ENCODE measurements at places on chromosomes 12 and 14.

GRCh38 chr12:42725809-42726208 lies 136.3 kb upstream of the PRICKLE1 start:
- DNase-seq, result no peak

DNA sequence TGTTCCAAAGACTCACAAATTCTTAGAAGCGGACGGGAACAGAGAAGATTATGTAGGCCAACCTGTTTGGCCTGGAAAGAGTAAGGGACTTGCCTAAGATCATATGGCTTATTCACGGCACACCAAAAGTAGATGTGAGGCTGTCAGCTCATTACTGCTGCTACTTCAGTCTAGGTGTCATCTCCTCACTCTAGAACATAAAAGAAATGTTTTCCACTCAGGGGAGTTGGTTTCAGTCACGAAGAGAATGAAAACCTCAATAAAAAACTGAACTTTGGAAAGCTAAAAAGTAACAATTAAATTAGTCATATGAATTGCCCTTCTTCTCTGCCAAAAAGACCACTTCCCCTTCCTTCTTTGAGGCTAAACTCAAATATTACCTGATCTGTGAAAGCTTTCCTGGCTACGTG lies 658 bp upstream of the CEP128 start:
- no peak for DNase-seq

GRCh38 chr12:38160318-38161122 lies 156.1 kb upstream of the ALG10B start:
- DNase-seq, result no peak

DNA sequence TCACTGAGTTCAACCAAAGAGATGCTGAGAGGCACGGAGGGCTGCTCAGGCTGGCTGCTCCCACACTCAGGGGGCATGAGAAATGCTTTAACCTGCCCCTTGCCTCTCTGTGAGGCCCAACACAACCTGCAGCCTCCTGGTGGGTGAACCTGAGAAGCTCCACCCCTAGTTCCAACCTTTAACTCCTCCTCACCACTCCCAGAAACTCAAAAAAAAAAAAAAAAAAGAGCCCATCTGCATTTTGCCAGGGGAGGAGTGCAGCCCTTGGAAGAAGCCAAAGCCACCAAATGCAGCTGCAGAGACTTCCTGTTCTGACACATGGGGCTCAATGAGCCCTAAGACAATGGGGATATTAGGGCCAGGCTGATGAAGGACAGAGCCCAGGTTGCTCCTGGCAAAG lies 8.9 kb downstream of the KRT4 start:
- DNase-seq, result no peak

GRCh38 chr12:2064071-2064507 lies 11.3 kb downstream of the CACNA1C start:
- DNase-seq, result no peak

DNA sequence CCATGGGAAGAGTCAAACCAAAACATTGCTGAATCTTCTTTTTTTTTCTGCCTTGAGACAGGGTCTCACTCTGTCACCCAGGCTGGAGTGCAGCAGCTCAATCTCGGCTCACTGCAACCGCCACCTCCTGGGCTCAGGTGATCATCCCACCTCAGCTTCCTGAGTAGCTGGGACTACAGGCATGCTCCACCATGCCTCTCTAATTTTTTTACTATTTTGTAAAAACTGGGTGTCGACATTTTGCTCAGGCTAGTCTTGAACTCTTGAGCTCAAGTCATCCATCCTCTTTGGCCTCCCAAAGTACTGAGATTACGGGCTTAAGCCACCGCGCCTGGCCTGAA lies 1.5 kb upstream of the KRT75 start:
- DNase-seq, result no peak

- no peak for DNase-seq
Measured at GRCh38 chr12:119179335-119180021, 747 bp downstream of the HSPB8 start.

- no peak for DNase-seq
Measured at GRCh38 chr14:89746654-89747053, 207.9 kb downstream of the EFCAB11 start.

DNA sequence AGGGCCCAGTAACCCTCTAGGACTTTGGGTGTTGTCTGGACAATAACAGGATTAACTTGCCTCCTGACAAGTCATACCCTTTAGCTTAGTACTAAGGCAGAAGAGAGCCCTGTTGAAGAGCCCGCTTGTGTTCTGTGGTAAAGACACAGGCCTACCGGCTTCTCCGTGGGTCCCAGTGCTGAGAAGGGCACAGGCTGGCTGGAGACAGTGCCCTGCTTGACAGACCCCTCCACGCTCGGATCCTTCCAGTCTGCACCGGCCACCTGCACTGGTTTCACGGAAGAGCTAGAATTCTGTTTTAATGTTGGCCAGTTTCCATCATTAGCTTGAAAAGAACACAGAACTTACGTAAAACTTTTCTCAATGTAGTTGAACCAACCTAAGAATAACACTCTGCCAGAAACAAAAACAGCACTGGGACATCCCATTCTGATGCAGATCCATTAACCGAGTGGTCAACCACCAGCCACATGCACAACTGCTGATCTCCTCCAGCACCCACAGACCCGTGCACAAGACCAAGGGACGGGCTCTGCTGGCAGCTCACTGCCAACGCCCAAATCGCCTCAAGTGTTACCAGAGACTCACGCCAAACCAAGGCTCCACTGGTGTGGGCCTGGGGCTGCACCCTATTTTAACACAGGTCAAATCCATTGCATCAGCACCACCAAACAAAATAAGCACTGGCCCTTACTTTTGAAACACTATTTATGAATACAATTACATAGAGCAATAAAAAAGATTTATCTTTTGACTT lies 27.1 kb downstream of the ZFYVE21 start:
- DNase-seq, result no peak

Measured in glutamatergic neuron (in vitro differentiated cells).